ENCODE measurements at places on chromosomes 1 and 21.

- DNase-seq = peak; percentile 64
Measured at GRCh38 chr21:35048183-35048601, 910 bp downstream of the RUNX1 start.

- no peak for DNase-seq
Measured at GRCh38 chr1:237959838-237960237, 69.1 kb upstream of the ZP4 start.

GRCh38 chr1:44049839-44050238 is 18.6 kb upstream of the SLC6A9 start:
- no peak for DNase-seq

GRCh38 chr1:33547576-33547975 is 75.1 kb downstream of the ZSCAN20 start:
- peak; percentile 52 for DNase-seq

GRCh38 chr1:114037631-114037890 is 58.3 kb downstream of the OLFML3 start:
- DNase-seq = no peak

GRCh38 chr1:181128592-181129497 is 40.3 kb downstream of the IER5 start:
- DNase-seq = peak; percentile 92

DNA sequence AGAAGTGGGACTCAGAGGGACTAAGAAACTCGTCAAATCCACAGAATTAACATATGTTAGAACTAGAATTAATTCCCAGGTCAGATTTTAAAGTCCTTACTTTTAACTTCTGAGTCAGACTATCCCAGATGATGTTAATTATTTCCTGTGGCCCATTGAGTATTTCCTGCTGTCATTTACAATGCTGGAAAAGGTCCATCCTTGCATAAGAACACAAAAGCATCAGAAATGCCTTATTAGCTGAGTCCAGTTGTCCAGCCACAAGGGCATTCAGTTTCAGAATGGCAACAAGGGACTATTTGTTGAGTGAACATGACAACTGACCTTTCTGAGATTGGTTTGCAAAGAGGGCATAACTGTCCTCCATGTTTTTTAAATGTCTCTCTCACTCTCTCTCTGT is 16.5 kb upstream of the HIVEP3 start:
- no peak for DNase-seq

- DNase-seq = no peak
Measured at GRCh38 chr1:109521002-109521951, 11.8 kb upstream of the AMIGO1 start.

GRCh38 chr1:56050911-56051310 is 528.5 kb downstream of the PLPP3 start:
- no peak for DNase-seq

GRCh38 chr1:91400133-91400725 is 4.4 kb downstream of the HFM1 start:
- DNase-seq = no peak

DNA sequence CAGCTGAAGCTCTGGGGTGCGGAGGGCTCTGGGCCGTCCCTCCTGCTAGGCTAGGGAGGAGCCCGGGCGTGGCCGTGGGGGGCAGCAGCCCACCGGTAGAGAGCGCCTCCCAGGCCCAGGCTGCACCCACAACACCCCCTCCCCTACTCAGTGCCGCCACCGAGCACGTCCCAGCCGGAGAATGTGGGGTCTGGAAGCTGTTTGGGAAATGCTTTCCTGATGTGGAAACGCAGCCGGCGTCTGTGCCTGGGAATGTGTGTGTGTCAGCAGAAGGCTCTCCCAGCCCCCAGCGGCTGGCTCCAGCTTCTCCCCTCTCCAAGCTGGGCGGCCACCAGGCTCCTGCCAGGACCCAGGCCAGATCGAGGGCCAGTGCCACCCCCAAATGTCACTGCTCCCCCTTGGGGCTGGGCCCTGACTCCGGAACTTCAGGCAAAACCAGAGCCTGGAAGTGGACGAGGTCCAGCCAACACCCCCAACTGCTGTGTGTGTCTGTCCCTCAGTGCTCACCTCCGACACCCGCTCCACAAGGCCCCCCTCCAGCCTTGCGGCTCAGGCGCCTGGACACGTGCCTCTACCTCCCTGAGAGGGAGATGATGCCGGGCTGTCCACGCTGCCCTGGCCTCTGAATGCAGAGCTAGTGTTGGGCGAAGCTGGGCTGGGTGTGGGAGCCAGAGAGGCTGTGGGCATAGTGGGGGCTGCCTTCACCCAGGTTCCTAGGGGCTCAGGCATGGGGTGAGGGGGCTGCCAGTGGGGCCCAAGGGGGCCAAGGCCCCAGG is 74.7 kb downstream of the MEGF6 start:
- DNase-seq = no peak

DNA sequence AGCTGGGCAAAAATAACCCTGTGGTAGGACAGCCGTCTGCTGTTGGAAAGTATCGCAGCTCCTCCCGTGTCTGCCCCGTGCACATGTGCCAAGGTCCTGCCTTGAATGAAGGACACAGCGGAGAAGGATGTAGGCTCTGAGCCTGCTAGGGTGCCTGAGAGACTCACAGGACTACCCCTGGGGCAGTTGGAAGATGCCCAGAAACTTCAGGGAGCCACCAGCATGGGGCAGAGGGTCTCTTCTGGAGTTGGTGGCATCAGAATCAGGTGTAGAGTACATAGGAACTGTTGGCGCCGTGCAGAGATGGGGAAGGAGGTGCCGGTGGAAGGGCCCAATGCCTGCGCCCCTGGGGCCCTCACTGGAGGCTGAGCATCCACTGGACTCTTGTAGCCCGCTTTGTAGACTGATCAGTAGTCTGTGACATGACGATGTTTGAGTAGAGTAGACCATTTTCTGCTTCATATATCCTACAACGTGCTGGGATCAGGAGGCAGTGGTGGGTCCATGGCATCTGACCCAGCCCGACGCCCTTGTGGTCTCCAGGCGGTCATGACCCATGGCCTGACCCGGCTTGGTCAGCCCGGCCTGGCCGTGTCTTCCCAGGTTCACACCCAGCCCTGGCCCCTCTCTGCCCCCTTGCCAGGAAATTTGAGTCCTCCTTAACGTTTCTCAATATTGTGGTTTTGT is 5.3 kb upstream of the C1orf174 start:
- no peak for DNase-seq

DNA sequence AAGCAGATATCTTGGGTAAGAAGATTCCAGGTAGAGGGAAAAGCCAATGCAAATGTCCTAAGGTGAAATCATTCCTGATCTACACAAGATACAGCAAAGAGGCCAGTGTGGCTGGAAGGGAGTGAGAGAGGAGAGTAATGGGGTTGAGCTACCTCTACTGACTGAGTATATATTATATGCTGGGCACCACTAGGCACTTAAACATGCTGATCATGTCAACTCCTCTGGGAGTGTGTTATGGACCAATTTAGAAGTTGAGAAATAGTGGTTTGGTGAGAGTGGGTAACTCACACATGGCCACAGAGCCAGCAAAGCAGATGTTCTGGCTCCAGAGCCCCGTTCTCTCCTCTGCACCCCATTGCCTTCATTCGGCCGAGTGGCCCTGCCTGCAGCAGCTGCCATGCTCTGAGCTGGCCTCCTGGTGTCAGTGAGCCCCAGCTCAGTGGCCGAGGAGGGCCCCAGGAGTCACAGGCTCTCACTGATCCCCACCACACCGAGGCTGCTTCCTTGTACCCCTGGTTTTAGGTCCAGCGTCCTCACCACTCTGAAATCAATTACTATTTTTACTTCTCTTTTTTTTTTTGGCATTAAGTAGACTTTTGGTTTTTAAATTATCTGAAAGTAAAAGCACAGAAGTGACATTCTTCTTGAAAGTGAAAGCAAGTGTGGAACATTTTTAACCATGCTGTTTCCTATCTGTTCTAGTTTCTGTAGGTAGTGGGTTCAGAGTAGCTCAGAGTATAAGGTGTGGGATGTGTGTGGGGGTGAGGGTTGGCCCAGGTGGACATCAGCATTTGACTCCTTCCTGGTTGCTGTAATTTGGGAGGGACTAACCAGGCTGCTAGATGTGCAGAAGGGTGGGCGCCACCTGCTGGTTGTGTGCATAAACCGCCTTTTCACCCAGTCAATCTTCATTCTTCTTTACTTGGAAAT is 45.8 kb upstream of the CRNN start:
- DNase-seq = peak; percentile 88

DNA sequence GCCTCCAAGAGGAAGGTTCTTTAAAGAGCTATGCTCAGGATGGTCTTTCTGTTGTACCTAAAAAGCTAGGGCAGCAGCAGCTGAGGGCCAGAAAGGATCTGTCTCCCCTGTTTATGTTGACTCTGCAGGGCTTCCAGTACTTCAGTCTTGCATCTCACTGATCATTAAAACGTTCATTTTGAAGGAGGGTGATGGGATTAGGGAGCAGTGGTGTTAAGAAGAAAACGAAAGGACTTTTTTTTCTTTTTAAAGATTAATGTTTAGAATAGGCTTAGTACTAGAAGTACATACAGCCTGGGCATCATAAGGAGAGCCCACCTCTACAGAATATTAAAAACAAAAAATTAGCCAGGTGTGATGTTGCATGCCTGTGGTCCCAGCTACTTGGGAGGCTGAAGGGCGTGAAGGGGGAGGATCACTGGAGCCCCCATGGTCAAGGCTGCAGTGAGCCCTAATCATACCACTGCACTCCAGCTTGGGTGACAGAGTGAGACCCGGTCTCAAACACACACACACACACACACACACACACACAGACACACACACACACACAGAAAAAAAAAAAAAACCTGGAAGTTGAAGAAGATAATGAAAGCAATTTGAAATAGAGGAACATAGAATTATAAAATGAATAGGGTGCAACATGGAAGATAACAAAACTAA is 2.9 kb downstream of the CR1L start:
- DNase-seq = peak; percentile 80

DNA sequence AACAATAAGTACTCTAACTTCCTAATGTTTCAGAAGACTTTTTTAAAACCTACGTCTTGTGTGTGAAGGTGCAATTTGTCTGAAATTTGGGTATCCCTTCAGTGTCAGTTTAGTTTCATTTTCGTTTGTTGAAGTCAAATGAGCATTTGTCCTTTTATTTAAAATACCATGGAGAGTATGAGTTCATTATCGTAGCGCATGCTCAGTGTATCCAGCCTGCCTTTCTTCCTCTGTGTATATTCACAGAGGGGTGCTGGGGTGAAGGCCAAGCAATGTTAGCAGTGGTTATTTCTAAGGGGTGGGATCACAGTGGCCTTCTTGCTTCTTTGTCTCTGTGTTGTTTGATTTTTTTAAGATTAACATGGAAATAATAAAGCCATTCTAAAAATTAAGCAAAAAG is 43.2 kb downstream of the CNN3 start:
- peak; percentile 70 for DNase-seq

- DNase-seq = no peak
Measured at GRCh38 chr1:79969886-79970285, 963.4 kb upstream of the ADGRL4 start.

GRCh38 chr1:2303781-2304180 is 75.7 kb downstream of the SKI start:
- no peak for DNase-seq

DNA sequence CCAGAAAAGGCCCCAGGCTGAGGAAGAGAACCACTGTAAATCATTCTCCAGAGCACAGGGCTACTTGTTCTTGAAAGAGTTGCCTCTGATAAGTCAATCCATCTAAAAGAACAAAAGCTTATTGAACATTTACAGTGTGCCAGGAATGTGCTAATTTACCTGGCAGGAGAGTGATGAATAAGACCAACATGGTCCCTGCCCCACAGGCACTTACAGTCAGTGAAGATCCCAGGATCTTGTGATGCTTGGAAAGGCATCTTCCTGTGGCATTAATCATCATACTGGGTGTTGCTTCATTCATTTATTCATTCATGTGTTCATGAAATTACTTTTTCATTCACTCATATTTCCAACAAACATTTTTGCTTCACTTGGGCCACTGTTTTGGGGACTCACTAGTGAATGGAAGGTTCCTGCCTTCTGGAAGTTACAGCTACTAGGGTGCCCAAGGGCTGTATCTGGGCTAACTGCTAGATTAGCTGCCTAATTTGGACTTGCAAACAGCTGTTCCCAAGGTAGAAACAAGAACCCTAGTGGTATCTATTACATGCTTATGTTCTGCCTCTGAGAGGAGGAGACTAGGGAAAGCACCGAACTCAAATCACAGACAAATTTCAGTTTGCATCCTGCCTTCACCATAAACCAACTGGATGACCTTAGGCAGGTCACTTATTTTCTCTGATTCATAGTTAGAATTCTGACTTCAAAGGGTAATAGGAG is 133.5 kb downstream of the CLIC6 start:
- no peak for DNase-seq

- no peak for DNase-seq
Measured at GRCh38 chr21:44455524-44456213, 359 bp downstream of the LRRC3 start.

DNA sequence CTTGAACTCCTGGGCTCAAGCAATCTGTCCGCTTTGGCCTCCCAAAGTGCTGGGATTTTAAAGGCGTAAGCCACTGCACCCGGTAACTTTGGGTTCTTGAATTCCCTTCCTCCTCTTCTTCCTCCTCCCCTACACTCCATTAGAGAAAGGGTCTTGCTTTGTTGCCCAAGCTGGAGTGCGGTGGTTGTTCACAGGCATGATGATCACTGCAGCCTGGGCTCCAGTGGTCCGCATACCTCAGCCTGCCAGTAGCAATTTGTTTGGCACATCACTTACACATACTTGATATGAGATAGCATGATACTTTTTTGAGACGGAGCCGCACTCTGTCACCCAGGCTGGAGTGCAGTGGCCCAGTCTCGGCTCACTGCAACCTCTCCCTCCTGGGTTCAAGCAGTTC is 2.2 kb downstream of the DEGS1 start:
- no peak for DNase-seq

- no peak for DNase-seq
Measured at GRCh38 chr21:27570306-27570868, 603.5 kb upstream of the ADAMTS5 start.

DNA sequence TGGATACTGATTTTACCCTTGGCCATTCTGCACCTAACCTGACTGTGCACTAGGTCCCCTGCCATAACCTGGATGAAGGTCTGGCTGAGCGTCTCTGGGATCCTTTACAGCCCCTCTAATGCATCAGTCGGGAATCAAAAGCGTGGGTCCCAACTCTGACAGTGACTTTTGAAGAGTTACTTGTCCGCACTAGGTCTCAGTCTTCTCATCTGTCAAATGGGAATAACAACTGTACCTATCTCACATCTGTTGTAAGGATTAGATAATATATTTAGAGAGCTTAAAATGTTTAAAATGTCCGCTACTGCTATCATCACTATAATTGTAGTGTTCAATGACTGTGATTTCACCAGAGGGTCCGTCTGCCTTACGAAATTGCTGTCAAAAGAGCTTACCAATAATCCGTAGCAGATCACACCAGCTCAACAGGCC is 746 bp downstream of the TADA1 start:
- no peak for DNase-seq

GRCh38 chr1:32939655-32940371 is 24.8 kb downstream of the RNF19B start:
- DNase-seq = peak; percentile 76

- DNase-seq = peak; percentile 94
Measured at GRCh38 chr1:156689035-156689952, 12.1 kb upstream of the NES start.

- DNase-seq = peak; percentile 14
Measured at GRCh38 chr1:191752342-191752741, 405.9 kb upstream of the RGS18 start.

- no peak for DNase-seq
Measured at GRCh38 chr21:27047283-27047657, 80.4 kb upstream of the ADAMTS5 start.
